GM23338 (cell line): ENCODE measurements at places on chromosomes 1 and 21. TPM values are rescaled to one million over a fixed set of nuclear protein-coding genes. Genes with fewer than 3 reads are reported as not detected.
A peak's percentile ranks its signal among the peaks of the same experiment; 100 is the strongest.

DNA sequence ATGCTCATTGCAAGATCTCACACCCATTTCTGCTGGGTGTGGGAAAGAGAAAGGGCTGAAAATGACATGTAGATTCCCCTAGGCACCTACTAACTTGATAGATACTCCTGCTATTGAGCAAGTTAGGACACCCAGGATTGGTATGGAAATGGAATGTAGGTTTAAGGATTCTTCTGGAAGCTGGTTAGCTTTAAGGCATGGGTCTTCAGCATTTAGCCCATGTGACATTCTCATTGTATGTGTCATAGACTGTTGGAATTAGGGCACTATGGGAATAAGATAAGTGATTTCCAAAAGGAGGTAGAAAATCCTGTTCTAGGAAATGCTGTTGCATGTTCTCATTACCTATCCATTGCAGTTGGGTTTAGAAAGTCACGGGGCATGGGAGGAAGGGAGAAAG is 76.2 kb downstream of the DISC1 start:
- H3K4me1 ChIP-seq, result no peaks in the 10 kb centered on the region
- H3K27me3 ChIP-seq, result no peaks in the 10 kb centered on the region
- H3K27ac ChIP-seq, result no peak overlapping the region
- no peaks in the 10 kb centered on the region for H3K36me3 ChIP-seq

GRCh38 chr1:247111259-247111699 is 7.1 kb upstream of the ZNF669 start:
- H3K4me1 ChIP-seq, result peaks cover 3% of the 10 kb centered on the region
- peak; percentile 48 for DNase-seq
- H3K36me3 ChIP-seq, result no peaks in the 10 kb centered on the region
- H3K27me3 ChIP-seq, result peaks cover 45% of the 10 kb centered on the region
- peak overlapping the region; percentile 83 for H3K4me3 ChIP-seq

- H3K27ac ChIP-seq, result peak within 1 kb of the TSS; percentile 94
- H3K4me3 ChIP-seq, result peak within 1 kb of the TSS; percentile 91
- peaks cover 11% of the 10 kb centered on the region for H3K4me1 ChIP-seq
- H3K36me3 ChIP-seq, result peaks cover 70% of the 10 kb centered on the region
- DNase-seq, result peak; percentile 97
Observed at GRCh38 chr1:114716304-114717170, at the start of gene NRAS. TSS of gene NRAS (minus strand) at chr1:114716771. CDS start at chr1:114716160, 611 bp downstream.

DNA sequence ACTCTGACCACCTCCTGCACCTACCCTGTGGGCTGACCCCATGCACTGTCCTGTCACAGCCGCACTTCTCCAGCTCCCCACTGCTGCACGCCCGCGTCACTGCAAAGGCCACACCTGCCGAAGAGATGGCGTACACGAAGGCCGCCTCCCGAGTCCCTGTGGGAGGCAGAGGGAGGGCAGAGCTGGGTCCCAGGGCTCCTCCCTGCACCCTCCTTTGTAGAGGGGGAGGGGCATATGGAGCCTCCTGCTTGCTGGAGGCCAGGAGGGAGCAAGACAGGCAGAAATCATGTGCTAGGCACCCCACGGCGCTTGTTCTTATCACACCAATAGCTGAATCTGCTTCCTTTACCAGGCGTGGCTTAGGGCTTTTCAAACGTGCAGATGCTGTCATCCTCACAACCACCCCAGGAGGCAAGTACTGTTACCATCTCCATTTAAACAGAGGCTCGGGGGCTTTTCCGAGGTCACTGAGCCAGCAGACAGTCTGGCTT is 21.4 kb downstream of the WNT4 start:
- no peaks in the 10 kb centered on the region for H3K36me3 ChIP-seq
- H3K4me3 ChIP-seq, result no peak overlapping the region
- peak overlapping the region; percentile 59; the same call in 1 of the 2 replicates for H3K27ac ChIP-seq
- H3K4me1 ChIP-seq, result peaks cover 8% of the 10 kb centered on the region; the same call in 1 of the 2 replicates
- H3K27me3 ChIP-seq, result no peaks in the 10 kb centered on the region

- H3K4me3 ChIP-seq, result no peak overlapping the region
- H3K27ac ChIP-seq, result no peak overlapping the region
- DNase-seq, result no peak
- H3K27me3 ChIP-seq, result no peaks in the 10 kb centered on the region
Observed at GRCh38 chr21:25956993-25957714, 213.4 kb downstream of the APP start.

DNA sequence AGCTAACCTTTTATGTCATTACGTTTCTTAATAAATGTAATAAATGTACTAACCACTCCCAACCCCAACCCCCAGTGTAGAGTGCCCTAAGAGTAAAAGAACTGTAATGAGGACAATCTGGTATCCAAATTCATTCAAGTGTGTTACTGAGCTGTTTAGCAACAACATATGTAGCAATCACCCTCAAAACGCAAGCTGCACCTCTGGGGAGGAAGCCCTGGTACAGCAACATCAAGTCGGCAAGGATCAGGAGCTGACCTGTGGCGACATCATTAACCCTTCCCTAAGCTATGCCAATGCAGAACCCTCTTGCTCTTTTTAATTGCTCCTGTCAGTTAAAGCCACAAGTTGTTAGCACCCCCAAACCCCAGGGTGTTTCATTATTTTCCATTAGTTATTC is 47.1 kb downstream of the STX6 start:
- no peaks in the 10 kb centered on the region for H3K27me3 ChIP-seq
- no peak overlapping the region for H3K27ac ChIP-seq
- no peak for DNase-seq
- H3K4me3 ChIP-seq, result no peak overlapping the region

- no peaks in the 10 kb centered on the region for H3K36me3 ChIP-seq
- H3K4me3 ChIP-seq, result no peak overlapping the region
- no peak for DNase-seq
Observed at GRCh38 chr1:167446966-167447365, 71.4 kb downstream of the CD247 start.

DNA sequence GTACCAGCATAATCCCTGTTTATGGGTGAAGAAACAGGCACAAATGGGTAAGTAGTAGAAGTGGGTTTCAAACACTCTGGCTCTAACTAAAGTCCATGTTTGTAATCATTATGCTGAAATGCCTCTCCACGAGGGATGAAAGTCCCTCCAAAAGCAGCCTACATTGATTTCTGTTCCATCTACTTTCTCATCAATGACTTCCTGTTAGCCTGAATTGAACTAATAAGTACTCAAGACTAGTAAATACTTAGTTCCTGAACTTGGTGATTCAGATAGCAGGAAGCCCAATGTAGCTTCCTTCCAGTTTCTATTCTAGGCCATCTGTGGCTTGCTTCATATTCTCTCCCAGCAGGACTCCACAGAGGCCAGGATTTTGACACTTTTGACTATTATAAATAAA is 11.3 kb upstream of the BACH1 start:
- no peaks in the 10 kb centered on the region for H3K36me3 ChIP-seq
- DNase-seq, result no peak
- no peak overlapping the region for H3K4me3 ChIP-seq
- no peaks in the 10 kb centered on the region for H3K4me1 ChIP-seq
- no peak overlapping the region for H3K27ac ChIP-seq

CYP4X1 gene
- polyA plus RNA-seq, result 1.1 and 1.8 TPM in 2 replicates

RHD gene
- polyA plus RNA-seq, result 0.26 and 0.31 TPM in 2 replicates

SPRR2D gene
- not detected in 2 replicates for polyA plus RNA-seq

FAM72D gene
- polyA plus RNA-seq, result 13.1 and 14.7 TPM in 2 replicates

CLEC20A gene
- not detected in 2 replicates for polyA plus RNA-seq

PADI1 gene
- 0.26 TPM in 2 replicates for polyA plus RNA-seq

WNT9A gene
- polyA plus RNA-seq, result 0.06 and 0.07 TPM in 2 replicates
